Central memory CD8-positive, alpha-beta T cell (primary cell): ENCODE measurements at places on chromosomes 4 and X.

- DNase-seq = no peak
Observed at GRCh38 chr4:149102765-149103164, 660.6 kb upstream of the NR3C2 start.

- DNase-seq = no peak
Observed at GRCh38 chr4:7867191-7867590, 72.5 kb downstream of the AFAP1 start.

DNA sequence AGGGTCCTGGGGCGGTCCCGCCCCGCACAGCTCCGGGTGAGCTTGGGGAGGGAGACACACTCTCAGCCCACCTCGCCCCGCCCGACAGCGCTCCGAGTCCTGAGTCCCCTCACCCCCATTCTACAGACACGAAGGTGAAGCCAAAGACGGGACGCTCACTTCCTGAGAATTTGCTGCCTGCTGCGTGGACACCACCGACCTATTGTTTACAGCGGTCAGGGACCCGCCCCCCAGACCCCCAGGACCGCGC is 796 bp upstream of the ZNF141 start:
- no peak for DNase-seq

DNA sequence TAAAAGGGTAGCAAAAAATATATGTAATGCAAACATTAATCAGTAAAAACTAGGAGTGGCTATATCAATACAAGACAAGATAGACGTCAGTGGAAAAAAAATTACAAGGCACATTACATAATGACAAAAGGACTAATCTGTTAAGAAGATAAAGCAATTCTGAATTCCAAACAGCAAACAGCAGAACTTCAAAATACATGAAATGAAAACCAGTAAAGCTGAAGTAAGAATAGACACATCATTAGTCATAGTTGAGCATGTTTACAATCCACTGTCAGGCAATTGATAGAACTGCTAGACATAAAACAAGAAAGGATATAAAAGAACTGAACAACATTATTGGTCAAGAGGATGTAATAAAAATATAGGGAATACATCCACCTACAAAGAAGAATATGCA is 12.2 kb downstream of the SULT1B1 start:
- DNase-seq = no peak

GRCh38 chr4:37528166-37528885 is 157.8 kb downstream of the RELL1 start:
- DNase-seq = no peak
